ENCODE measurements at places on chromosomes 1 and 21. TPM values are rescaled to one million over a fixed set of nuclear protein-coding genes. Genes with fewer than 3 reads are reported as not detected.

Gene FCAMR
- total RNA-seq = not detected

Gene CACNA1E
- total RNA-seq = 0.37 TPM

Gene KRTAP19-3
- total RNA-seq = not detected

Gene UBXN10
- total RNA-seq = 0.25 TPM

Gene AKR7A3
- 1.6 TPM for total RNA-seq

Gene FAM72B
- 0.61 TPM for total RNA-seq

Gene ACOT7
- 4.0 TPM for total RNA-seq

Gene C4BPA
- total RNA-seq = not detected

Gene PTPRF
- 0.07 TPM for total RNA-seq

Gene OR2L3
- total RNA-seq = 0.10 TPM

Gene C8B
- total RNA-seq = not detected

Gene SAMD13
- 0.42 TPM for total RNA-seq

- no peaks in the 10 kb centered on the region for H3K27me3 ChIP-seq
- no peak for DNase-seq
- H3K4me1 ChIP-seq = no peaks in the 10 kb centered on the region
- H3K36me3 ChIP-seq = no peaks in the 10 kb centered on the region
- no peak overlapping the region for H3K4me3 ChIP-seq
Observed at GRCh38 chr1:63936276-63936675, 162.5 kb downstream of the ROR1 start.

- H3K36me3 ChIP-seq = no peaks in the 10 kb centered on the region
- no peak for DNase-seq
- peaks cover 13% of the 10 kb centered on the region for H3K4me1 ChIP-seq
- H3K27me3 ChIP-seq = no peaks in the 10 kb centered on the region
Observed at GRCh38 chr1:1470626-1471388, 758 bp upstream of the ATAD3B start.

- H3K27ac ChIP-seq = no peak overlapping the region
- no peaks in the 10 kb centered on the region for H3K36me3 ChIP-seq
- DNase-seq = no peak
- H3K27me3 ChIP-seq = no peaks in the 10 kb centered on the region
Observed at GRCh38 chr1:193457676-193458075, 271.3 kb upstream of the B3GALT2 start.

DNA sequence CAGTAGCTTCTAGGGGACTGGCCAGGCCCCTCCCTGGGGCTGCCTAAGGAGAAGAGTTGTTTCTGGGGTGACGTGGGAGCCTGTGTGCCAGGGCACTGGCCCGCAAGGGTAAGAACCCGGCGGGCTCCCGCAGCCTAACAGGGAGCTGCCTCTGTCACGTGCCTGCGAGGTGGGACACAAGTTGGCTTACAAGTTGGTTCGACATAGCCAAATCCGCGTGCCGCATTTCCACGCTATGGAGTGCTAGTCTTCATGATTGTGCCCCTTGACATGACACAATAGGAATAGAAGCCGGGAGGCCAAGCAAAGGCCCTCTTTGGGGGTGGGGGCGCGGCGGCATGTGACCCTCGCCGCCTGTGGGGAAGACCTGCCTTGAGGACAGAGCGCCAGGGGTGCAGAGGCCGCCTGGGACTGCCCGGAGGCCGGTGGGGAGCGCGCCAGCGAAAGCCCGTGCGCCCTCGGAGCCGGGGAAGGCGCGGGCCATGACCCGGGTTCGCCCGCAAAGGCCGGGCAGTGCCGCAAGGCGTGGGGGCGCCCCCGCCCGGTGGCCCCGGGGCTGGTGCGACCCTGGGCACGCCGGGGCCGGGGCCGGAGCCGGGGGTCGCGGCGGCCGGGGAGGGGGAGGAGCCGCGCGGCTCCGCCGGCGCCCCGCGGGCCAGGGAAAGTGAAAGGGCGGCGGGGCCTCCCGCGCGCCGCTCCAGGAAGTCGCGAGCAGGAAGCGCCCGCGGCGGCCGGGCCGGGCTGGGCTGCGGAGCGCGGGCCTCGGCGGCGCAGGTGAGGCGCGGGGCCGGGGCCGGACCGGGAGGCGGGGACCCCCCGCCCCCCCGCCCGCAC, at the start of gene SLC37A1:
Gene SLC37A1 (plus strand): TSS at position 702 of the 834 bp plus-strand sequence. CDS start 4,603 bp downstream, outside the sequence.
- DNase-seq = peak; percentile 76
- peaks cover 26% of the 10 kb centered on the region for H3K4me1 ChIP-seq
- H3K27me3 ChIP-seq = no peaks in the 10 kb centered on the region
- H3K36me3 ChIP-seq = peaks cover 14% of the 10 kb centered on the region
- peak within 1 kb of the TSS; percentile 90 for H3K27ac ChIP-seq

GRCh38 chr1:235098547-235098946, 30.1 kb downstream of the TOMM20 start:
- no peak for DNase-seq
- H3K36me3 ChIP-seq = no peaks in the 10 kb centered on the region
- H3K27ac ChIP-seq = no peak overlapping the region
- no peak overlapping the region for H3K4me3 ChIP-seq
- no peaks in the 10 kb centered on the region for H3K4me1 ChIP-seq

DNA sequence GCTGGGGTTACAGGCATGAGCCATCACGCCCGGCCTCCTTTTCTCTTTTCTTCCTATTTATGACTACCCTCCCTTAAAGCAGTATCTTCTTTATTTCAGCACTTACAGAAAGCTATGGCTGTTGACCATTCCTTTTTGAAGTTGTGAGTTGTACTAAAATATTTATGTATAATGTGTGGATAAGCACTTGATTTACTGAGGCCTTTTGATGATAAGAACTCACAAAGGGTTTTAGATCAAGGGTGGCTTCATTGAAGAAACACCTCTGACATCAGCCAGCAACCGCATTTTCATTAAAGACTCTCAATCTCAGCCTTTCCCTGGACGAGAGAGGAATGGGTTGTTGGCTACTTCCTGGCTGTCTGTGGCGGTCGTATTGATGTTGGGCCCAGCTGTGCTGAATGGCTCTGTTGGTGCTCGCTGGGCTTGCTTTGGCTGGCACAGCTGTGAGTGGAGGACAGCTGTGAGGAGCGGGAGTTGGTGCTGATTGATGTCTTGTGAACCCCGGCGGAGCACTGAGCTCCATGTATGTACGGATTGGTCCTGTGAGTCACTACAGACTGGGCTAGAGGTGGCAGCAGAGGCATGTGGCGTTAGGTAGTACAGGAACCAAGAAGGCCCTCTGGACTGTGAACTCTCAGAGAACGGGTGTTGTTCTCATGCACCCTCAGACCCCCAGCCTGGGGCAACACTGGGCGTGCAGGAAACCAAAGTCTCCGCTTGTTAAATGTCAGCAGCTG, 208.8 kb downstream of the KIF26B start:
- H3K36me3 ChIP-seq = no peaks in the 10 kb centered on the region
- H3K27me3 ChIP-seq = no peaks in the 10 kb centered on the region
- no peaks in the 10 kb centered on the region for H3K4me1 ChIP-seq
- DNase-seq = no peak
- no peak overlapping the region for H3K27ac ChIP-seq
- no peak overlapping the region for H3K4me3 ChIP-seq

DNA sequence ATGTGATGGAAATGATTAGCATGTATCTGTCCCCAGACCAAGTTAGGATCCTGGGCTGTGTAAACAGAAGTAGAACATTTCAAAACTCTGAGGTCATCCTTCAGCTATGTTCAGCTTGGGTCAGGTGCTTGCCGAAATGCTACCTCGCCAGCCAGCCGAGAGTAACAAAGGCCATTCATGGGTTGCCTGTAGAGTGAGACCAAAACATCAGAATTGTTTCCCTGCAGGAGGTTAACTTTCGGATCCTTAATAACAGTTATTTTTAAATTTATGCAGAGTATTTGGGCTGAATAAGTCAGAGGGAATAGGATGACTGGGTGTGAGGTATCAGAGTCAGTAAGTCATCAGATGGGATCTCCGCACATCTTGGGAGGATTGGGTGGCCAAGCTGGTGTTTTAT, 35.6 kb downstream of the SMYD2 start:
- no peak overlapping the region for H3K27ac ChIP-seq
- no peaks in the 10 kb centered on the region for H3K27me3 ChIP-seq
- peaks cover 32% of the 10 kb centered on the region for H3K36me3 ChIP-seq
- no peak overlapping the region for H3K4me3 ChIP-seq

- H3K27me3 ChIP-seq = peaks cover 13% of the 10 kb centered on the region
- no peaks in the 10 kb centered on the region for H3K36me3 ChIP-seq
- H3K4me3 ChIP-seq = no peak overlapping the region
- DNase-seq = no peak
- H3K4me1 ChIP-seq = no peaks in the 10 kb centered on the region
Observed at GRCh38 chr1:54709547-54710292, 5.9 kb upstream of the TTC4 start.

- DNase-seq = no peak
- H3K4me3 ChIP-seq = no peak overlapping the region
- H3K4me1 ChIP-seq = peaks cover 5% of the 10 kb centered on the region
- no peaks in the 10 kb centered on the region for H3K27me3 ChIP-seq
- H3K27ac ChIP-seq = no peak overlapping the region
Observed at GRCh38 chr1:226220473-226221189, 2.8 kb upstream of the MIXL1 start.

DNA sequence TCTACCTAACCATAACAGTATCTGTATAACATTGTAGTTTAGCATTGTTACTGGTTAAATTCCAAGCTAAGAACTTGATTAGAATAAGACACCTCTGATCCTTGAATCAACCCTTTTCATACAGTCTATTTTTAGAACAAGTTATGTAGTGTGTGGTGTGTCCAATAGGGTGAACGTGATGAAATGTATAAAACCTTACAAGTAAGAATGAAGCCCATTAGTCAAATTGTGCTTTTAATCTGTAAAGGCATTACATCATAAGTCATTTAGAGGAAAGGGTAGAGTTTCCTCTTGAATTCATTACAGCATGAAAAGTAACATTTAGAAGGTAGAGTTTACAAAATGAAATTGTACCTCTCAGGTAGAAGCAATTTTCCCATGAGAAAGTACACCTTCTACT, 479.2 kb downstream of the LTN1 start:
- H3K36me3 ChIP-seq = no peaks in the 10 kb centered on the region
- H3K27ac ChIP-seq = no peak overlapping the region
- DNase-seq = no peak
- H3K4me3 ChIP-seq = no peak overlapping the region

- no peak overlapping the region for H3K4me3 ChIP-seq
- no peaks in the 10 kb centered on the region for H3K4me1 ChIP-seq
- DNase-seq = peak; percentile 80
- H3K27ac ChIP-seq = no peak overlapping the region
- no peaks in the 10 kb centered on the region for H3K36me3 ChIP-seq
Observed at GRCh38 chr1:203504400-203505250, 10.7 kb downstream of the OPTC start.

GRCh38 chr1:112388436-112388835, 7.6 kb upstream of the CTTNBP2NL start:
- H3K4me1 ChIP-seq = peaks cover 4% of the 10 kb centered on the region
- H3K4me3 ChIP-seq = no peak overlapping the region
- no peaks in the 10 kb centered on the region for H3K27me3 ChIP-seq
- H3K27ac ChIP-seq = no peak overlapping the region
- H3K36me3 ChIP-seq = no peaks in the 10 kb centered on the region

- no peaks in the 10 kb centered on the region for H3K4me1 ChIP-seq
- no peaks in the 10 kb centered on the region for H3K36me3 ChIP-seq
- H3K27me3 ChIP-seq = peaks cover 3% of the 10 kb centered on the region
- no peak for DNase-seq
- no peak overlapping the region for H3K27ac ChIP-seq
Observed at GRCh38 chr1:233695901-233696300, 82.0 kb downstream of the KCNK1 start.

GRCh38 chr1:212082765-212083406, 47.3 kb downstream of the DTL start:
- no peak overlapping the region for H3K27ac ChIP-seq
- no peaks in the 10 kb centered on the region for H3K27me3 ChIP-seq
- DNase-seq = no peak
- no peaks in the 10 kb centered on the region for H3K4me1 ChIP-seq
- no peak overlapping the region for H3K4me3 ChIP-seq
- H3K36me3 ChIP-seq = no peaks in the 10 kb centered on the region

DNA sequence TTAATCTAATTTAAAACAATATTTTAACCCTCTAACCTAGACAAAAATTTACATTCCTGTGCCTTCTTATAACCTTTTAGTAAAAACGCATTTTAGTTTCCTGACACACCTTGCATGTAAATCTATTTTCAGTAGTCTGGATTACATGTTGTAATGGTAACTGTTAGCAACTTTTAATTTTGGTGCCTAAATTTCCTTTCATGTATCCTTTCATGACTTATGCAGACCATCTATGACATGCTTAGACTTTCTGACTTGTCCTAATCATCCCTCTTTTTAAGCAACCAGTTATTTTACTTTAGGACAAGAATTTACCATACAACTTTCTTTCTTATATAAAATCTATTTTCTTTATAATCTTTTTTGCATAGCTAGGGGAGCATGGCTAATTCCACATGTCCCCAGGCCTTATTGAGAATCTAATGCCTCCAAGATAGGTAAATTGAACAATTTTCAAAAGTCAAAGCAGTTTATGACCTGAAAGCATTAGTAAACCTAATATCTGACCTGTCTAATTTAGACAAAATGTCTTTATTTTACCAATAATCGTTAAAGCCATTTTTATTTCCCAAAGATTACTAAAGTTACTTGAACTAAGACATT, 57.5 kb upstream of the IL12RB2 start:
- no peak overlapping the region for H3K4me3 ChIP-seq
- H3K27ac ChIP-seq = no peak overlapping the region
- DNase-seq = no peak
- no peaks in the 10 kb centered on the region for H3K36me3 ChIP-seq

GRCh38 chr1:24202556-24202955, 15.5 kb upstream of the IFNLR1 start:
- no peak for DNase-seq
- no peak overlapping the region for H3K27ac ChIP-seq
- H3K27me3 ChIP-seq = no peaks in the 10 kb centered on the region
- H3K4me1 ChIP-seq = peaks cover 33% of the 10 kb centered on the region
- H3K36me3 ChIP-seq = no peaks in the 10 kb centered on the region
- no peak overlapping the region for H3K4me3 ChIP-seq

GRCh38 chr1:236844499-236845271, 49.6 kb downstream of the MTR start:
- H3K4me1 ChIP-seq = no peaks in the 10 kb centered on the region
- no peaks in the 10 kb centered on the region for H3K27me3 ChIP-seq
- no peak for DNase-seq
- no peak overlapping the region for H3K4me3 ChIP-seq

DNA sequence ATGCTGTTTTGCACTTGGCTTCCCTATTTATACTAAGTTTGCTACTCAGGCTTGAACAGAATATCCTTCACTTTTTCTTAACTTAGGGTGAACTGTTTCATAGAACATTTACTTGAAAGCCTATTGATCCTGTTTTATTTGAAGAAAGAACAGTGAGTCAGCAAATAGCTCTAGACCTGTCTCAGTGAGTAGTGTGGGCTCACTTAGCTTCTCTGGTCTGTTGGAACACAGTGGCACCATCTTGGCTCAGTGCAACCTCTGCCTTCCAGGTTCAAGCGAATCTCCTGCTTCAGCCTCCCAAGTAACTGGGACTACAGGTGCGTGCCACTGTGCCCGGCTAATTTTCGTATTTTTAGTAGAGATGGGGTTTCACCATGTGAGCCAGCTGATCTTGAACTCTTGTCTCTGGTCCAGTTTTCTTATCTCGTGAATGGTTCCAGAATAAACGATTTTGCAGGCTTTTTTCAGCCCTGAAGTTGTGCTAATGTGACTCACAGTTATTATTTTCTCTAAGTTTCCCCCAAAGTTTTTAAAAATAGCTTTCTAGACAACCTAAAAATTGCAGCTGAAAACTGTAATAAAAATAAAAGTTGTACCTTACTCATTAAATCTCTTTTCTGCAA, 76.8 kb downstream of the KIF1B start:
- H3K4me3 ChIP-seq = no peak overlapping the region
- H3K36me3 ChIP-seq = peaks cover 4% of the 10 kb centered on the region
- H3K27me3 ChIP-seq = no peaks in the 10 kb centered on the region
